ENCODE measurements at places on chromosomes 12 and 14.

DNA sequence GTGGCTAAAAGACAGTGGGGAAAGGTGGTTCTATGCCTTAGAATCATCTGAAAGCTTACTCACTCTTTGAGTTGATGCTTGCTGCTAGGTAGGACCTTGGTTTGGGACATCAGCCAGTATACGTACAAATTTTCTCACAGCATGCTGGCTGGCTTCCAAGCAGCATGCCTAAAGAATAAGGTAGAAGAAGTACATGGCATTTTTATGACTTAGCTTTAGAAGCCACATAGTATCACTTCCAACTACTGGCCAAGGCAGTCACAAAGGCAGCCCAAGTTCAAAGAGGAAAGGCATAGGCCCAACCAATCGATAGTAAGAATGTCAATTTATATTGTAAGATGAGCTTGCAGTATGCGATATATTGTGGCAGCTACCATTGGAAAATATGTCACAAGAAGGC lies 284.2 kb upstream of the CAND1 start:
- no peak for DNase-seq

- no peak for DNase-seq
These were observed 258.6 kb downstream of the ZFP36L1 start for GRCh38 chr14:68534276-68534675.

- no peak for DNase-seq
These were observed 45.7 kb downstream of the SPATS2 start for GRCh38 chr12:49413010-49413409.

GRCh38 chr12:124774462-124775167 lies 89.0 kb downstream of the SCARB1 start:
- DNase-seq = no peak

DNA sequence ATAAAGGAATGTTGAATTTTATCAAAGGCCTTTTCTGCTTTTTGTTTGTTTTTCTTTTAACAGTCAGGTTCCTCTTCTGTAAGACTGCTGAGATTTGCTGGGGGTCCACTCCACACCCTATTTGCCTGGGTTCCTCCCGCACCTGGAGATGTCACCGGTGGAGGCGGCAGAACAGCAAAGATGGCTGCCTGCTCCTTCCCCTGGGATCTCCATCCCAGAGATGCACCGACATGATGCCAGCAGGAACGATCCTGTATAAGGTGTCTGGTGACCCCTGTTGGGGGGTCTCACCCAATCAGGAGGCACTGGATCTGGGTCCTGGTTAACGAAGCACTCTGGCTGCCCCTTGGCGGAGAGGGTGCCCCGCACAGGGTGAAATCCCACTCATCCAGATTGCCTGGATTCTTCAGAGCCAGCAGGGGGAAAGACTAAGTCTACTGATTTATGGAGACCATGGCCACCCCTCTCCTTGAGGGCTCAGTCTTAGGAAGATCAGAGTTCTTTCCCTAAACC lies 244.0 kb upstream of the MDGA2 start:
- no peak for DNase-seq

DNA sequence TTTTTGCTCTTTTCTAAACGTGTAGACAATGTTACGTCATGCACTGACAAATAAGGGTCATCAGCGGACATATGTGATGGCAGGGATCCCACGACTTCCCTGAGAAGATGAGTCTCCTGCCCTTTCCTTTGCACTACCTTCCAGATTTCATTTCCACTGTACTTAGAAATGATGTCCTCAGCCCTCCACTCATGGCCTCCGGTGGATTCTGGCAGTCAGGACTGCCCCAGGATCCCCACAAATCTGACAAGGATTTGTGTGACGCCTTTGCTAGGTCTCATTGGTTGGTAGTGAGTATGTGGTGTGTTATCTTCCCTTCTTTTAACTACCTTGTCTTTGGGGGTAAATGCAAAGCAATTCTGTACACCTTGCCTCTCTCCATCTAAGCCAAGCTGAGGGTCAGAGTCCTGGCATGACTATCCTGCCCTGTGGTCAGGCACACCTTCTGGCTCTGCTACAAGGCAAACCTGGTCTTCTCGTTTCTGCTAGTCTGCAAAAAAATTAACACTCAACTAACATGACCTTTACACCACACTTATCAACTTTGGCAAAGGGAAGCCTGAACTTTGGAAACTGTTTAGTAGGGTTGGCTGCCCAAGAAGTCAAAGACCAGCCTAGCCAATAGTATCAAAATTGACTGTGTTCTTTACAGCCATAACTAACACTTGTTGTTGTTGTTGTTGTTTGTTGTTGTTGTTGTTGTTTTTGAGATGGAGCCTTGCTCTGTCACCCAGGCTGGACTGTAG lies 17.3 kb upstream of the DHRS4 start:
- DNase-seq = no peak

- DNase-seq = no peak
These were observed 4.9 kb downstream of the VSX2 start for GRCh38 chr14:74244115-74244514.

Measured in stimulated activated CD8-positive, alpha-beta memory T cell treated with anti-CD3 and anti-CD28 coated beads, Interleukin-4, amount 100 ng/mL, for 1 hour (primary cell).